ENCODE measurements at places on chromosomes 4 and X.

DNA sequence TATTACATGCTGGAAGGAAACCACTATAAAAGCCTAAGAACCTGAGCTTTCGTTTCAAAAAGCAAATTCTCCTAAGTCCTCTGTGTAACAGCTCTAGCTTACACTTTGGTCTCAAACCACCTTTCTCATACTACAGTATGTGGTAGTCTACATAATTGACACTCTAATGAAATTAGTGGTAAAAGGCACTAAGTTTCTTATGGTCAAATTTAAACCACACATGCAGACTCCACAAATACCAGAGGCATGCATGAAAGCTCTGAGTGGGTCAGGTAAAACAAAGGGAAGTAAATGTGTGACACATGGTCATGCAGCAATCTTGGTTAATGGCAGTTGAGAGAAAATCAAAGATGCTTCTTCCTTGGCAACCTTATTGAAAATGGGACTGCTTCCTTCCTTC is 187.8 kb downstream of the CCNG2 start:
- peak; percentile 49 for DNase-seq

GRCh38 chr4:85476381-85476780 is 1.4 kb downstream of the ARHGAP24 start:
- no peak for DNase-seq

DNA sequence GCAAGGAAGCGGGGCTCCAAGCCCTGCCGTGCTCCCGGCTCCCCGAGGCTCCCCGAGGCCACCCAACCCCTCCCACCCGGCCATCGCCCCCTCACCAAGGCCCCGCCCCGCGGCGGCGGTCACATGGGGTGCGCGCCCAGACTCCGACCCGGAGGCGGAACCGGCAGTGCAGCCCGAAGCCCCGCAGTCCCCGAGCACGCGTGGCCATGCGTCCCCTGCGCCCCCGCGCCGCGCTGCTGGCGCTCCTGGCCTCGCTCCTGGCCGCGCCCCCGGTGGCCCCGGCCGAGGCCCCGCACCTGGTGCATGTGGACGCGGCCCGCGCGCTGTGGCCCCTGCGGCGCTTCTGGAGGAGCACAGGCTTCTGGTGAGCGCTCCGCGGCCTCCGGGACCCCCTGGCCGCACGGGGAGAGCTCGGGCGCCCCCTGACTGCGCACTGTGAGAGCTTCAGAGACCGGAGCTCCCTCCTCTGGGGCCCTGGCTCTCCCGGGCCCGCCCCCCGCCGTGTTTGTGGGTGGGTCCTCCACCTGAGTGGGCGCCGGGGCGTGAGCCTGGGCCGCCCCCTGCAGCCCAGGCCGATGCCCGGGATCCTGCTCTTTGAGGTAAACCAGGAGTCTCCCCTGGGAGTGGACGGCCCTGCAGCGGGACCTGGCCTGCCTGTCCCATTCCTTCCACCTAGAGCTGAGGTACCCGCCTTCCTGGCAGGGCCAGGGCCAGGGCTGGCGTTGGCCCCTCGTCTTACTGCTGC is at the start of gene IDUA:
Gene IDUA (plus strand): TSS at position 166 of the 745 bp plus-strand sequence. CDS start 41 bp downstream, at position 207.
- peak; percentile 84 for DNase-seq

DNA sequence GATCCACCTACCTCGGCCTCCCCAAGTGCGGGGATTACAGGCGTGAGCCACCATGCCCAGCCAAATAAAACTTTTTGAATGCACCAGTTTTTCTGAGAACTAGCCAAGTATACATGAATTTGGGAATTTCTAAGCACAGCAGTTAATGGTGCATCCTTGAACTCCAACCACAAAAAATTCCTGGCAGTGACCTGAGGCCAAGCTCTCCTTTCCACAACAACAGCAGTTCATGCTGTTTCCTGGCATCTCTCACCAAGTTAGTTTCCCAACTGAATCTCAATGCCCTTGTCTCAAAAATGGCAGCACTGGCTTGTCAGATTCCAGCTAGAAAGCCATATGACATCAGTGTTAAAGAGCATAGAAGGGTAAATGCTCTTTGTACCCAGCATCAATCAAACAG is 15.9 kb upstream of the XKRX start:
- DNase-seq: no peak

GRCh38 chr4:153684182-153684970 is at the start of gene TLR2:
TSS of gene TLR2 (plus strand) at chr4:153684280. CDS start at chr4:153702908, 18,628 bp downstream.
- DNase-seq: peak; percentile 62

GRCh38 chr4:131044368-131044767 is 1948.4 kb downstream of the C4orf33 start:
- DNase-seq: no peak

DNA sequence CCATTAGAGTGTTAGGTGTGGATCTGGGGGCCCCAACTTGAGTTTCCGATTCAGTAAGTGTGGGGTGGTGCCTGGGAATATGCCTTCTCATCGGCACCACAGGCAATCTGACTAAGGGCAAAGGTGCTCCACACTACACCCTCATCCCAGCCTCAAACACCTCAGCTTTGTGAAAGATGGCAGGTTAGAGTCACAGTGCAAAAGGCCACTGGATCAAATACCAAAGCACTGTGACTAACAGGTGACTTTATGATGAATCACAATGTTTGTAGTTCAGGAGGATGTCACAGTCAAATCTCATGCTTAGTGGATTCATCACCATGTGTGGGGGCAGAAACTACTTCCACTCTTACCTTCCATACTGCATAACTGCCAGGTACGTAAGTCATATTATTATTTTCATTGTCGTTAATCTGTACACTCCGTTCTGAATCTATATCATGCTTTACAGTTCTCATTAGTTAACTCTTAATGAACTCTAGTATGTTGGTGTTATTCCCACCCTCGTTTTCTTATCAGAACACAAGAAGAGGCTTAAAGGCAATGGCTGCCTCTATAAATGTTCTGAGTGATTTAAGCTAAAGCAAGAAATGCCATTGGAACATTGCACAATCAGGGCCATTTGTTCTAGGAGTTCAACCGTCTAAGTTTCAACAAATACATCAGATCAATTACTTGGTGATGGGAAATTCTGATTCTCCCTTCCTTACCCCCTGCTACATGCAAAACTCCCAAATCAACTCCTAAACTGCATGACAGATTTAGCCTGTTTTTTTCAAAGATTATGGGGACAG is 50.2 kb downstream of the PRKG2 start:
- DNase-seq: no peak

GRCh38 chrX:98459669-98460068 is 1576.0 kb downstream of the RPA4 start:
- no peak for DNase-seq

- no peak for DNase-seq
Measured at GRCh38 chrX:136159611-136160025, 12.3 kb downstream of the FHL1 start.

DNA sequence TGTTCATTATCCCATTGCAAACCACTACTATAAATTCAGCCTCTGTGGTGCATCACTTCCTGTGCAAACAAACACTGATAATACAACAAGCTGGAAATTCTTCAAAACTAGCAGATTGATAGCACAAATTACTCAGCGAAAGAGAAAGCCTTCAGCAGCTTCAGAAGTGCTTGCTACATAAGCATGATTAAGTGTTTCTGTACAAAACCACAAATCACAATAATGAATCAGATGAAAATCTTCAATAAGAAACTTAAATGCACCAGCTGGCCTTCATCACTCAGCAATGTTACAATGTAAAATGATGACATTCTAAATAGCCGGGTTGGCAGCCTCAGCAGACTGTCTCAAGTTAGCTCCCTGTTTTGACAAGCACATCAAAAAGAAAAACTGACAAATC is 262.2 kb downstream of the SPOCK3 start:
- peak; percentile 74 for DNase-seq

- no peak for DNase-seq
Measured at GRCh38 chr4:158710814-158711213, 12.4 kb downstream of the PPID start.

DNA sequence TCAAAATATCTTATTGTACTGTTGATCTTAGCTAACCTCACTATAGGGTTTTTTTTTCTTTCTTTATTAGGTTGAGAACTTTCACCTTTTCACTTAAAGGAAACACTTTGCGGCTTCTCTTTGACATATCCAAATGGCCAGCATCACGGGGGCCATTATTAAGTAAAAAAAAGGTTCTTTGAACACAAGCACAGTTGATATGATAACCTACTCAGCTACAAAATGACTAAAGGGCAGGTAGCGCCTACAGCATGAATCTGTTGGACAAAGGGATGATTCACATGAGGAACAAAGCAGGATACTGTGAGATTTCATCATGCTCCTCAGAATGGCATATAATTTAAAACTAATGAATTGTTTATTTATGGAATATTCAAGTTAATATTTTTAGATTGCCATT is 119.6 kb downstream of the CCSER1 start:
- DNase-seq: no peak

DNA sequence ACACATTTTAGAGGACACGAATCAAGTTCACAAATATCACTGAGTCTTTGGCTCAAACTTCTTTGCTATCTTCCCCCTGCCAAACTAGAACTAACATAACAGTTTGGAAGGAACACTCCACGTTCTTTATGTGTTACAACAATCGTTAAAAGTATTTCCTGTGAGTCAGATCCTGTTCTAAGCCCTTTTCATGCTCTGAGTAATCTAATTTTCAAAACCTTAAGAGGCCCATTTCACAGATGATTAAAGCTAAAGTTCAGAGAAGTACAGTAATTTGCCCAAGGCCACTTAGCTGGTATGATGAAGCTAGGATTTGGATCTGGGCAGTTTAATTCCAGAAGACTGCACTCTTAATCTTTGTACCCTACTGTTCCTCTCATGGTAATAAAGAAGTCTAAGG is 854.4 kb upstream of the INTU start:
- no peak for DNase-seq

- DNase-seq: no peak
Measured at GRCh38 chrX:43224496-43224895, 431.6 kb upstream of the MAOA start.

DNA sequence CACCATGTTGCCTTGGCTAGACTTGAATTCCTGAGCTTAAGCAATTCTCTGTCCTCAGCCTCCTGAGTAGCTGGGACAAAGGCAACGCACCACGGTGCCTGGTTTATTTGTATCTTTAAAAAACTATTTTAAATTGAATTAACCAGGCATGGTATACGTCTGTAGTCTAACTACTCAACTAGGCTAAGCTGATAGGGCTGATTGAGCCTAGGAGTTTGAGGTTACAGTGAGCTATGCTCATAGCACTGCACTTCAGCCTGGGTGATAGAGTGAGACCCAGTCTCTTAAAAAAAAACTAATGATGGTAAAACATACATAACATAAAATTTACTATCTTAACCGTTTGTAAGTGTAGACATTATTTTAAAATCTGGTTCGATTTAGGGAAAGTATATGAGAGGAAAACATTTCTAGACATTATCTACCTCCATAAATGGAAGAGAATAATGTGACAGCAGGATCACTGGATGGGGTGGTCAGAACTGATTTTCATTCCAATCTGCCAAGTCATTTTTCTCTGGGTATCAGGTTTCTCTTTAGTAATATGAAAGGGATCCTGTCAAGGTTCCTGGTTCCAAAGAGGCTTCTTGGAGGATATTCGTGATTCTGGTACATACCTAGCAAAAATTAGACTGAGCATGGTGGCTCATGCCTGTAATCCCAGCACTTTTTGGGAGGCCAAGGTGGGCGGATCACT is 8.7 kb upstream of the ITGB1BP2 start:
- no peak for DNase-seq

GRCh38 chr4:89298155-89298554 is 9.4 kb downstream of the GPRIN3 start:
- DNase-seq: peak; percentile 23

- no peak for DNase-seq
Measured at GRCh38 chrX:13277539-13277938, 42.3 kb downstream of the ATXN3L start.

DNA sequence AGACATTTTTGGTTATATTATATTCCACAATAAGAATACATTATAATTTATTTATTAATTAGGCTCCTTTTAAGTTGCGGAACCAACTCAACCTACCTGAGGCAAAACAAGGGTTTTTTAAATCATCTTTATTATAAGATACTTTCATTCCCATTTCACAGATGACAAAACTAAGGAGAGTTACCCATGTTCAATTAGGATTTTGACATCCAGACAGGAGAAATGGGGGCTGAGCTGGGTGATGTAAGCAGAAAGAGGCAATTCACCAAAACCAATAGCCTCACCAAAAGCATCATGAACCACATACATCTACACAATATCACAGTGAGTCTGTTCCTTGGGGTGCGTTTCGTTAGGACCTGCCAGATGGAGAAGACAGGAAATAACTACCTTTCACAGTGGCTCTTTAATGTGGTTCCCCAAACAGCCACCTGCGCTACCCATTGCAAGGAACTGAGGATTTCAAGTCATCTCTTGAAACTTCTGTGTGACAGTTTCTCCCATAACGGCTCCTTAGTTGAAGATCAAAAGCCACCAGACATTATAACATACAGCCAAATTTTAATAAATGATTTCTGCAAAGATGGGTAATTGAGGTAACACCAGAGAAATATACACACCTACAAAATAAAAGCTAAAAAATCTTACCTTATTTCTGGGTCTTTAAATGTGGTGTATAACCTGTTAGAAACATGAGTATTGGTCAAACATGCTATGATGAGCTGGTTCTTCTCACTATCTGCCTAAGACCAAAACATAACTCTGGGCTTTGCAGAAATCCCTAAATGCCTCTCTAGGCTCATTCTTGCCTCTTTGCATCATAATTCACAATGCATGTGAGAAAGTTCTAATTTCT is 190.6 kb upstream of the LEF1 start:
- DNase-seq: peak; percentile 70

- DNase-seq: no peak
Measured at GRCh38 chr4:182896421-182896820, 20.8 kb downstream of the DCTD start.

DNA sequence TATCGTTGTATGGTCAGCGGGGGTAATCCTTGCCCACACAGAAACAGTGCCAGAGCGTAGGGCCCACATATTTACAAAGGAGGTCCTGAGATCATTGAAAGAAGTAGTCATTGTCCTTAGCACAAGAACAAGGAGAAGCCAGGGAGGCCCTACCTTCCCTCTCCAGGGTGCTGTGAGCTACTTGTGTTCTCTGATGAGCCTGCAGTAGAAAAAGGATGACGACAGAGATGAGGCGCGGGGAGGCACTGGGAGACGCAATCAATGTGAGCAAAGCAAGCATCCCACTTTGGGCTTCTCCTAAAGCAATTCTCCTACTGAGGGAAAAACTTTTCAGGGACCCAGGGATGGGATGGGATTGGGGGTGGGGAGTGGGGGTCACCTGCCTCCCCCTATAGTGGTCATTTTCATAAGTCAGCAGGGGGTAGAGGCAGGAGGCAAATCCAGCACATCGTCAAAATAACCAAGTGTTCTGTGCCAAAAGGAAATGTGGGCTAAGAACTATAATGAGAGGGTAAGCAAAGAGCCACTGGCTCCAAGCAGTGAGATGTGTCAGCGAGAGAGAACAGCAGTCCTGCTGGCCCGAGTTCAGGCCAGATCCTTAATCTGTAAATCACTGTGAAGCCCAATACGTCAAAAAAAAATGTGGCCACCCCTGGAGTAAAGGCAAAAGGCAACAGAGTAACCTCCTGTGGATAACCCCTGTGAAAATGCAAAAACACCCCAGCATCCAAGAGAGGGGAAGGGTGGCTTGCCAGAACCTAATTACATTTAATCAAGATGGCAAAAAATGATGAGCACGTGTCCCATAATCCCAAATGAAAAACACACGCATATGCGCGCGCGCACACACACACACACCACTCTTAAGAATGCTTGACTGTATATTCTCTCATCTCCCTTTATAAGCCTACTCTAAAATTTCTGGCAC is 136.6 kb upstream of the HHIP start:
- no peak for DNase-seq

GRCh38 chrX:40197071-40197470 is 99.3 kb upstream of the BCOR start:
- DNase-seq: no peak

Measured in GM12865 (cell line).